ENCODE measurements at places on chromosomes 12 and 14.

DNA sequence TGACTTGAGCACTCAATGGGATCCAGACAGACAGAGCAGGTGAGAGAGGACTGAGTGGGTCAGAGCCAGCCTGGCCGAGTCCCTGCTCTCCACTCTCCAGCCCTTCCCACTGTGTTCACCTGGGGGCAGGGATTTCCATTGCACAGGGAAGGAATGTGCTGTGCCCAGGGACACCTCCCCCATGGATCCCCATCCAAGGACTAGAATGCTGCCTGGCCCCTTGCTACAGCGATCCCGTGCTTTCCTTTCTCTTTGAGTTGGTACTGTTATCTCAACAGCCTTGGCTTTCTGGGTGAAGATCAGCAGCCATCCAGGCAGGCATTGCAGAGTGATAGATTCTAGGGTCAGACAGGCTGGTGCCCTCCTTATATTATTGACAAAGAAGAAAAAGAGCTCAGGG is 60.3 kb upstream of the DLK1 start:
- no peak for DNase-seq

GRCh38 chr12:125981610-125982253 is 916.5 kb downstream of the AACS start:
- no peak for DNase-seq

- DNase-seq = no peak
Measured at GRCh38 chr12:108717243-108717642, 14.1 kb downstream of the CORO1C start.

DNA sequence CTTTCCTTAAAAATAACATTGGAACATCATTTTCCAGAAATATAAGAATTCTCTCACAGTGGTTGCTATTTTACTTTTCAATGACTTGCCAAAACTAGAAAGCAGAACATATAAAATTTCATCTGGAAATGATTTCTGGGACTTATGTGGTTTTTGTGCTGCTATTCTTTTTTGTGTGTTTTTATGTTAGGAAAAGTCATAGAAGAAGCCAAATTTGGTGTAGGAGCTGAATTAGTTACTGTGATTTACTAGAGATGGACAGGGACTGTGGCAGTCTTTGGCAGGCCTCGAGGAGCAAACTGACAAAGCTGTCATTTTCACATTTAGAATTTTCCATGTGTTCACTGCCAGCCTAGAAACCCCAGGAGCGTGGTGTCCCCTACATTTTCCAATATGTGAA is 38.3 kb upstream of the LDHB start:
- DNase-seq = no peak

DNA sequence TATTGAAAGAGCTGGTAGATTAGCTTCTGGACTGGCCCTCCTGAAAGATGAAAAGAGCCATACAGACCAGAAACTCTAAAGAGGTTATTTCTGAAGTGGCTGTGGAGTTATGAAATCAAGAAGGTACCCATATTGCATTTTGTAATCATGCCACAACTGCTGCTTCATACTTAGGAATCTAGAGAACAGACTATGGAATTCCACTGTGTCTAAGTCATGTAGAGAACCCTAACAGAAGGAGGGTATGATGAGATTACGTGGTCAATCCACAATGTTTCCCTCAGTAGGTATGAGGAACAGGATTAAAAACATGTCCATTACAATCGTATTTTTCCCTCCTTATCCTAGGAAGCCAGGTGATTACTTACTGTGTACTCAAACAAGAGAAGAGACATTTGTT is 708.8 kb downstream of the RERGL start:
- no peak for DNase-seq

- DNase-seq = no peak
Measured at GRCh38 chr14:94001501-94002396, 4.6 kb downstream of the CCDC197 start.

DNA sequence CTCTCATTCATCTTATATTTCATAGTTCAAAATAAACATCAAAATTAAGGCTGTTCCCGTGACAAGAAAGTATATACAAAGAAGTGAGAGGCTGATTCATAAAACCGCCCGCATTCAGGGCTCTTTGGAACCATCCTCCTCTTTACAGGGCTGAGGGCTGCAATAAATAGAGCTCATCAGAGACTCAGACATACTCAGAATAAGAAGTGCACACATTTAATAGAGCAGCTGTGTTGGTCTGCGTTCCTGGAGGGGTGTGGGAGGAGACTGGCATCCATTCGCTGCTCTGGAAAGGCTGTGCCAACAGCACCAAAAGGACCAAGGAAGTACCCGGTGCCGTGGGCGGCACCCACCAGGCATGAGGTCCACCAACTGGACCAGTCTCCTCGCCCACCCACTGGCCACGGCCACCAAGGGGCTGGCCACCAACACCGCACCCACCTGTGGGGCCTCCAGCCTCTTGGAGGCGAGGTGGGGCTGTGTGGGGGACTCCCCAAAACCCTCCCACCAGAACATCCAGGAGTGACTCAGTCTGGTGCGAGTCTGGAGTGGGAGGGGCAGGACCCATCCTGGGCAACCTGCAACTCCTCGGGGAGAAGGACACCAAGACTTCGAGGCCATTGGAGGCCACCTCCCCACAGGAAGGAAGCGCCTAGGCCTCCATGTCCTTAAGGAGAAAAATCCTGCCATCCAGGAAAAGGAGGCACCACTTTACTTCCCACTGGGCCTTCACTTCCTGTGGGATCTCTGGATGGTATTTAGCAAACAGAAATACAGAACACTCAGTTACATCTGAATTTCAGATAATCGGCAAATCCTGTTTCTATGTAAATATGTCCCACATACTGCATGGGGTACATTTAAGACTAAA is 32.7 kb downstream of the VCPKMT start:
- DNase-seq = no peak

- DNase-seq = no peak
Measured at GRCh38 chr14:32693114-32693513, 245.6 kb upstream of the NPAS3 start.

DNA sequence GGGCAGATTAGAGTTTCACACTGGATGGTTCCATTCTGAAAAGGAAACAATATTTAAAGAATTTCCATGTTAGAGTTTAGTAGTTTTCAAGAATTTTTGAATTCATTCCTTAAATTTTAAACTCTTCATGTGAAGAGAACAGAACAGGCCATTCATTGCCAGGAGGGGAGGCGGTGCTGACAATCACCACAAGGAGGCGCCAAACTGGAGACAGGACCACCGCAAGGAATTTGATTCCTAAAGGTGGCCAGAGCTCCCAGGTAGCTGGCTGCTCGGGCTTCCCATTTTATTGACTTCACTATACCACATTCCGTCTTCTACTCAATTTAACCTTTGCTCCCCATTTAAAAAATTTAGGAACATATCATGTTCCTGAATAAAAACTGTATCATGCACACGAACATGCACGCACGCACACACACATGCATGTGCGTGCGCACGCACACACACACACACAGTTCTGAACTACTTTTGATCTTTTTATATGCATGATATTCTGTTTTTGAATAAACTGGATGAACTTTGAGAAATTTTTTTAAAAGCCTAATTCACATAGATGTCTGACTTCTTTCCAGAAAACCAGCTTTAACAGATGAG is 101.2 kb downstream of the NELL2 start:
- no peak for DNase-seq

- DNase-seq = no peak
Measured at GRCh38 chr12:123474485-123475245, 16.7 kb downstream of the SNRNP35 start.

DNA sequence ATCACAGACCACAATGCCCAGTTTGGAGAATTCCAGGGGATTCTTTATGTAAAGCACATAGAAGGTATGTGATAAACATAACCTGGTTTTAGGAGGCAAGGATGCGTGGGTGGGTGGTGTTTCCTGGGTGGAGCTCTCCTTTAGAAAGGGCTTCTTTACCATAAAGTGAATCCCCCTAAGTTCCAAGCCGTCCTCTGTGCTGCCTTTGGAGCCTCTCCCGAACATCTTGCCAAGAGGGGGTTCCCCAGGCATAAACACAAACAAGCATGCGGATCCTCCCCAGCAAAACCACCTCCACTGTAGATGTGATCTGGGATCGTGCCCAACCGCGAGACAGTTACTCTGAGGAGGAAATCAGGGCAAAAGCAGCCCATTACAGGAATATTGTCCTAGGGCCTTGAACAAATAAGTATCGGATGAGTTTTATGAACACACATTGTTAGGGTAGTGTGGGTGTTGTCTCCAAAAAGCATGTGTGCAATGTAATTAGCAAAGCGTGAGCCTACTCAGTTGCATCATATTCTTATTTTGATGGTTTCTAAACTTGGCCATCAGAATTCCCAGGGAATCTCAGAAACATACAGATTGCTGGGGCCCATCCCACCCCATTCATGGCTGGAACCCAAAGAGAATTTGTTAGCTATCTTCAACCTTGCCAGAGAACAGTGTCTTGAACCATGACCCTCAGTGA is 48.8 kb upstream of the CORO1C start:
- no peak for DNase-seq

- no peak for DNase-seq
Measured at GRCh38 chr12:87870493-87871460, 158.4 kb downstream of the C12orf50 start.

DNA sequence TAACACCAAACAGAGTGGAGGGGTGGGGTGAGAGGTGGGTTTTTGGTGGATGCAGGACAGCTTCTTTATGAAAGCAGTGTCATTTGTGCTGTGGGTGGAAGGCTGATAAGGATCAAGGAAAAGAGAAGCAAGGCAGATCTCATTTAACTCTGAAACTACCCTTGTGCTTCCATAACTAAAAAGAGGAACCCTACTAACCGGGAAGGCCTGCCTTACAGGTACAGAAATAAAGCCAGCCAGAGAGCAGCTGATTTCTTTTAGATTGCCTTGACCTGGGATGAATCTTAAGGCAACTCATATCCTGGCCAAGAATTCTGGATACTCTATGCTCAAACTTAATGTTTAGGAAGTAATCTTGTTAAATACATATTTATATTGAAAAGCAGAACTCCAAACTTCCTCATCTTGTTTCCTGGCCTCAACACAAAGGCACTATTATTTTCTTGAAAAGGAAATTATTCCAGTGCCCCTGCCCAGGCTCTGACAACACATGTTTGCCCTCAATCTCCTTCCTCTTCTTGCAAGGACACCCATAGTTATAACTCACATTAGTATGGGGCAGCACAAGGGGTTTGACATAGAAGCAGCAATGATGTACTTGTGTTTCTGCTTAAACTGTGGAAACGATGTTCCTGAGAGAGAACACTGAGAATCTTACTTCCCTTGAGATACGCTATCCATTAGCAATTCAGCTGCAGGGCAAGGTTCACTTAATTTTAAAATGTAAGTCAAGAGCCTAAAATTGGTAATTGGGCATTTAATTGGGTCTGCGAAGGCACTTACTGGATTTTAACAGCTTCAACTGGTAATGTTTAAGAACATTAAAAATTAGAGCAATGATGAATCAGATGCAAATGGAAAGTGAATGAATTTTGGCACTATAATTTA is 173.7 kb downstream of the STXBP6 start:
- DNase-seq = no peak

GRCh38 chr12:26845984-26846383 is 13.0 kb upstream of the ITPR2 start:
- no peak for DNase-seq

DNA sequence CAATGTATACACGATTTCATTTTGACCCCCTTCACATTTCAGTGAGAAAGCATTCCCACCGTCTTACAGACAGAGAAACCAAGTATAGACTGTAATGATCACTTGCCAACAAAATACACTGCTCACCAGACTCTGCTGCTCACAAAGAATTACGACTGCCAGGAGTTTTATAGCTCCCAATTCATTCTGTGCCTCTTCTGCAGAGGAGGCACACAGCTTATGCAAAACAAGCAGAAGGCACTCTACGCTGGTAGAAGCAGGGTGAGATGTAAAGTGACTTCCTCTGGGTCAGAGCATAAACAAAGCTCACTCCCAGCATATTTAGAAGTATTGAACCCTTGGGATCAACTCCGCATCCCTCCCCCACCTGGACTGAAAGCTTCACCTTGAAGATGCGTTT is 14.6 kb downstream of the SPTB start:
- no peak for DNase-seq

DNA sequence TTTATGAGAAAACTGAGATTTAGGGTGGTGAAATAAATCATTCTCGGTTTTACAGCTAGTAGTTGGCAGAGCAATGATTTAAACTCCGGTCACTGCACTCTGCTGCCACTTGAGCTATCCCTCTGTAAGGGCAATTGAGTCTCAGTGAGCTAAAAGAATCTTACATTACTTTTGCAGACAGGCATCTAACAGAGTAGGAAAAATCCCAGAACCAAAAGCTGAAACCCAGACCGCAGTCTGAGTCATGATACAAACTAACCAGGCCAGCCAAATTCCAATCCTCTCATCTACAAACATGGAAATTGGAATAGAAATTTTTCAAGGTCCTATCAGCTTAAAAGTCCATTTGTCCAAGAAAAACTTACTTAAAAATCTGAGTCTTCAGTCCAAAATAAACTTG is 73.7 kb downstream of the ANKS1B start:
- DNase-seq = no peak

- DNase-seq = no peak
Measured at GRCh38 chr12:75981247-75982168, 50.1 kb downstream of the PHLDA1 start.

DNA sequence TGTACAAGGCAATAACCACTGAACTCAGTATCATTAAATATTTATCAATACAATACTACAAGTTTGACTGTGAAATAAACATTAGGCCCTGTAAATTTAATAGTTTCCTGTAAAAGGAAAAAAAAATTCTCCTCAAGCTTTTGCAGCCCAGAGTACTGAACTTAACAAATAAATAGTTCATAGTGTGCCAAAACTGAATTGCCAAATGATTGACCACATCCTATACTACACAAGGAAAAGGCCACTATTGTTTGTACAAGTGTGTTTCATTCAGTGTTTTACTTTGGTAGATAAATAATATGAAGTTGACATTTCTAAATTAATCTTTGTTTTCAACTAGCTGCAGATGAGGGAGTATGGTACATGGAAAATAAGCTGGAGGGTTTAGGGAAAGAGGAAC is 379.6 kb downstream of the FLRT2 start:
- no peak for DNase-seq

GRCh38 chr12:66103016-66103913 is 27.3 kb downstream of the LLPH start:
- DNase-seq = no peak

DNA sequence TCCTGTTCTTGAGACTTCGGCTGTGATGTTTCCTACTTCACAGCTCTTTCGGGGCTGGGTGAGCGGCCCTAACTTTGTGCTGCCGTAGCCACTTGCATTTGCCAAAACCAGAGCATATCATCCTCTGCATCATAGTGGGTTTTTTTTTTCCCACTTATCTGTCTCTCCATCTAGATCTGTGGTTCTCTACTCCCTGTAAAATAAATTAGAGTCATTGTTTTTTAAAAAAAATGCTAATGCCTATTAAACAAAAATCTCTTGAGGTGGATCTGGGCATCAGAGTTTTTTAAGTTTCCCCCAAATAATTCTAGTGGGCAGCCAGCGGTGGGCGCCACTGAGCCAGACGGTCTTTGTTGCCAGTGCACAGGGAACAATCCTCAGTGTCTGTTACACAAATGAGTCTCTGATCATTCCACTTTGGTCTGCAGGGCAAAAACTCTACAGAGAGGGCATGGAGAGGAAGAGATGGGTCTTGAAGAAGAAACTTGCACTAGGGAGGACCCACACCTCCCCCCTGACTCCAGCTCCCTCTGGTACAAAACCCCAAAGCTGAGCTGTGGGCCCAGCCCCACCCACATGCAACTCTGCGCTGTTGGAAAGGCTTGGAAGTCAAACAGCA is 62.4 kb upstream of the BCL2L14 start:
- DNase-seq = no peak

Measured in cortex of kidney (tissue), 1 donor.